Aorta (tissue), 5 donors: ENCODE measurements at places on chromosomes 7 and 10. TPM values are rescaled to one million over a fixed set of nuclear protein-coding genes. Genes with fewer than 3 reads are reported as not detected.
A peak's percentile ranks its signal among the peaks of the same experiment; 100 is the strongest.

DNA sequence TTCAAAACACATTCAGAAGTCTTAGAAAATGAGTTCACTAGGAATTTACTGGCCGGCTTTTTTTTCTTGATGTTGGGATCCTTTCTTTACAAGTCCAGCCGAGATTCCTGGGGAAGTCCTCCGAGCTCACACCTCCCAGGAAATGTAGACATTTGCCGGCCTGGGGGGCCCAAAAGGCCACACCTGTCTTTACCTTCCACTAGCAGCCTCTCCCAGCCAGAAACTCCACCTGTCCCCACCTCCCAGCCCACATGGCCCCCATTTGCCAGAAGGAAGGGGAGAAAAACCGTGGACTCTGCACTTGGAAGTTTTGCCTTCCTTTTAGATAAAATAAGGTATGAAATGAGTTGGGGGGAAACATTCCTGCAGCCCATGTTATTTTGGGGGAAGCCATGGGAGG lies 27.6 kb upstream of the EMX2 start:
- no peak for DNase-seq

DNA sequence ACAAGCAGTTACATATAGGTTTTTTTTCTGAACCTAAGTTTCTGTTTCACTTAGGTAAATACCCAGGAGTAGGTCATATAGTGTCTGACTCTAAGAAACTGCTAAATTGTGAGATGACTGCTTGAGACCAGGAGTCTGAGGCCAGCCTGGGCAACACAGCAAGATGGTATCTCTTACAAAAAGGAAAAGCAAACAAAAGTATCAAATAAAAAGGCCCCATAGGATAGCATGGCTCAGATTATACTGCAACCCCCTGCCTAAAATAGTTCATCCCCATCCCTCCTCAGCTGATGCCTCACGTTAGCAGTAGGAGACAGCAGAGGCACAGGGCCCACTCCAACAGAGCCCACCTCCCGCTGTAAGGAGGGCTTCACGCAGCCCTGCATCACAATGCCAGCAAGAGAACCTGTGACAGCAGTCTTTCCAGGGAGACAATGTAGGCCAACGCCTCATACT lies 90.3 kb downstream of the SRPK2 start:
- no peak for DNase-seq

DNA sequence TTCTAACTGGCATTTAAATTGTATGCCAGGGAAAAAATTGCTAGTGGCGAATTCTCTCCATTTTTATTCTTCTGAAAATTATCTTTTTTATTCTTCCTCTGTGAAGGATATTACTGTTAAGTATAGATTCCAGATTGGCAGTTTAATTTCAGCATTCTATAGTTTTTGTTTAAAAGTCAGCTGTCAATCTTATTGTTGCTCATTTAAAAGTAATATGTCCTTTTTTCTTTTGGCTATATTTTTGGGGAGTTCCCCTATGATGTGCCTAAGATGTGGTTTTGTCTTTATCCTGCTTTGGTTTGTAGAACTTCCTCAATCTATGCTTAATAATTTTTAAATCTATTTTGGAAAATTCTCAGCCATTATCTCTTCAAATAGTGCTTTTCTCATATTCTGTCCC lies 135.9 kb downstream of the ARHGAP12 start:
- DNase-seq, result no peak

GRCh38 chr7:33952824-33953223 lies 47.5 kb downstream of the BMPER start:
- DNase-seq, result no peak

GRCh38 chr10:11150231-11150731 lies 132.6 kb downstream of the CELF2 start:
- no peak for DNase-seq

The LRRN3 gene
- not detected for polyA plus RNA-seq

DNA sequence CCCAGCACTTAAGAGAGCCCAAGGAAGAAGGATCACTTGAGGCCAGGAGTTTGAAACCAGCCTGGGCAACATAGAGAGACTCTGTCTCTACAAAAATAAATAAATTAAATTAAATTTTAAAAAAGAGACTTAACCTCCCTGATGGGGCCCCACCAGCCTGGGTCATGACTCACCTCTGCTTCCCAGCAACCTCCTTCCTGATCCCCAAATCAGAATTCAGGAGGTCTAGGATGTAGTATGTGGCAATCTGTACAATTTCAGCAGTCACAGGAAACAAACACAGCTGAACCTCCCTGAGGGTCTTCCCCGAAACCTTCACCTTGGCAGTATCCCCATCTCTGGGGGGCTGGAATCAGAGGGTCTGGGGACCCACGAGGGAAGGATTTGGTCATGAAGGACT lies 9.7 kb upstream of the PPP1R35 start:
- peak; percentile 25 for DNase-seq

The GATA3 gene
- not detected for polyA plus RNA-seq

The CFAP46 gene
- not detected for polyA plus RNA-seq
